ENCODE measurements at places on chromosomes 3 and 15. TPM values are rescaled to one million over a fixed set of nuclear protein-coding genes. Genes with fewer than 3 reads are reported as not detected.
A peak's percentile ranks its signal among the peaks of the same experiment; 100 is the strongest.

- no peak for DNase-seq
These were observed 80.5 kb downstream of the TOP2B start for GRCh38 chr3:25584011-25584789.

DNA sequence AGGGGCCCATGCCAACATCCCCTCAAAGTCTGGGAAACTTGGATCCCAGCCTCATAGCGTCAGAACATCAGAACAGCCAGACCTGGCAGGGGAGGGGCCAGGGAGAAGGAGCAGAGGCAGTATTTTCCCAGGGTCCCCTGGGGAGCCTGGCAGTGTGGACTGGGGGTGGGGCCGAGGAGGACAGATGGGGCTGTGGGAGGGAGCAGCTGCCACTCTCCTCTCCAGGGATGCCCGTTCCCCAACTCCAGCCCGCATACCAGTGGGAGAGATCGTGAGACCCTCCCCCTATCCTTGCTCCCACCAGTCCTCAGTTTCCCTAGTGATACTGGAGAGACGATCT is 6.5 kb upstream of the DNAJB8 start:
- no peak for DNase-seq

DNA sequence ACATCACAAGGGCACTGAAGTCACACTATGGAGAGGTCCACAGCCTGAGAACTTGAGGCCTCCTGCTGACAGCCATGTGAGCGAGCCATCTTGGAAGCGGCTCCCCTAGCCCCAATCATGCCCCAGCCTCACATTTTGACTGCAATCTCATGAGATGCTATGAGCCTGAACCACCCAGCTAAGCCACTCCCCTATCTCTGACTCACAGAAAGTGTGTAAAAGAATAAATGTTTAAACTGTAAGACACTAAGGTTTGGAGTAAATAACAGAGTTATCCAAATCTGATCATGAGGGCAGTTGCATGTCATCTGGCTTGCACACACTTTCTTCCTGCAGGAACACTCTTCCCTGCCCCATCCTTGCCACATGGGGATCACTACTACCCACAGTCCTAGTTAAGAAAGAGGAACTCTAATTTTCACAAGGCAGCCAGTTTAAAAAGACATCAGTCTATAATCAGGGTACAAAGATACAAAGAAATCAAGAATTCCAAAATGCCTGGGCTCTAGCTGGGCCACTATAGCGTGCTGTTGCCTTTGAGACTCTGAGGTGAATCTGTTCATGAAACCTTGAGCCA is 494.2 kb downstream of the FOXP1 start:
- no peak for DNase-seq

DNA sequence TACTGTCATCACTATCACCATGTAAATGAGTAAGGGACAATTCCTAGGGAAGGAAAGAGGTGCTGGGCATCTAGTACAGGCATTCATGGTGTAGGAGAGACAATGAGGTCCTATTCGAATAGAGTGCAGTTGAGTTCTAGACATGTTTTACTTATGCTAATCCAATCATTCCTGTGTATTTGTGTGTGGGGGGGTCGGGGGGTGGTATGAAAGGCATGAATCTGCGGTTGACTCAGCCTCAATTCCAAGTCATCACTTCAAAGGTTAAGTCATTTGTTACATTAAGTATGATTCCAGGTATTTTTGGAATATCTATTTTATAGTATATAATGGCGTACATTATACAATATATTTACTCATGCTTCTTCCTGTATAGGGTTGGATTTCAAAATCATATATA is 163.1 kb upstream of the GALNT15 start:
- no peak for DNase-seq

GRCh38 chr3:115252679-115253078 is 105.6 kb upstream of the ZBTB20 start:
- no peak for DNase-seq

DNA sequence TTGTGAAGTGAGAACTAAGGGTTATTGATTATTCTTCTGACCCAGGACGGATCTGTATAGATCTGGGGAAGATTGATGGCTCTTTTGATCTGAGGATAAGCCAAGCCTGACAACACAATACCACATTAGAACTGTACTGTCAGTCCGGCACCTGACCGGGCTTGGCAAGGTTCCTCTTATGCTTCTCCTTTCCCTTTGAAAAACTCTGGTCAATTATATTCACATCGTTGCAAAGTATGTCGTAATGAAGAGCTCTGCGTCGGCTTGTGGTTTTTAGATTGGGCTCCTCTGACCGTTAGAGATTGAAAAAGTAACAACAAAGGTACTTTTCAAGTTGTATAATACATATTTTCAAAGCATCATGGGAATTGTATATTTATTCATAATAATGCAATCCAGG is 389.8 kb downstream of the NR2F2 start:
- DNase-seq = no peak

DNA sequence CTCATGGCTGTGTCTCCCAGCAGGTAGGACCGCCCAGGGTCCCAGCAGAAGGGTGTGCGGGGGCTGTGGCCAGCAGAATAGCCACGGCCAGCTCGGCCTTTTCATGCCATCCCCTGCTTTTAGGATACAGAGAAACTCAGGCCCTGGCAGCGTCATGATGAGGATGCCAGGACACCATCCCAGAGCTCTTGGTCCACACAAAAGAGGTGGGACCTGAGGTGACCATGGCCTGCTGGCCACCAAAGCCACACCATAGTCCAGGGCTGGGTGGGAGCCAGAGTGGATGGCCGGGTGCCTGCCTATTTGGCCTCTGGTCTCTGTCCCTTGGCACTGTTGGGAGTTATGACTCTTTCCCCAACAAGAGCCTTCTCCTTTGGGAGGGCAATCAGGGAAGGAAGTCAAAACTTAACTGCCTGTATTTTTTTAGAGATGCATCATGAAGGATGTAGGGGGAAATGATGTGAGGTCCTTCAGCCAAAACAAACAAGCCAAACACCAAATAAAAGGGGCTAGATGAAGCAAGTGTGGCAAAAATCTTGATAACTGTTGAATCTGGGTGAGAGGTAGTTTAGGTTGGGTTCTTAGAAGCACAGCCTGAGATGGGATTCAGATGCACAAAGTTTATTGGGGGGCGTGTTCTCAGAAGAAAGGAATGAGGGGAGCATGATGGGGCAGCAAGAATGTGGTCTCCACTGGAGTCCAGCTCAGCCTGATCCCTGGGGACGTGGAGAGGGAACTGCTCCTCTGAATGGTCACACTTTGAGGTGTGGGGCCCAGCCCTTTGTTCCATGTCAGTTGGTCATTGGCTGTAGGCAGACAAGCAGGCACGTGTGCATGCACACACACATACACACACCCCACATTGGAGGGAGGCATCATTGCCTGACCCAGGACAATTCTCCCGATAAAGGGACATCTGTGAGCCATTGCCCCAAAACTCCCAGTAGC is 33.2 kb downstream of the SMAD6 start:
- DNase-seq = peak; percentile 50

DNA sequence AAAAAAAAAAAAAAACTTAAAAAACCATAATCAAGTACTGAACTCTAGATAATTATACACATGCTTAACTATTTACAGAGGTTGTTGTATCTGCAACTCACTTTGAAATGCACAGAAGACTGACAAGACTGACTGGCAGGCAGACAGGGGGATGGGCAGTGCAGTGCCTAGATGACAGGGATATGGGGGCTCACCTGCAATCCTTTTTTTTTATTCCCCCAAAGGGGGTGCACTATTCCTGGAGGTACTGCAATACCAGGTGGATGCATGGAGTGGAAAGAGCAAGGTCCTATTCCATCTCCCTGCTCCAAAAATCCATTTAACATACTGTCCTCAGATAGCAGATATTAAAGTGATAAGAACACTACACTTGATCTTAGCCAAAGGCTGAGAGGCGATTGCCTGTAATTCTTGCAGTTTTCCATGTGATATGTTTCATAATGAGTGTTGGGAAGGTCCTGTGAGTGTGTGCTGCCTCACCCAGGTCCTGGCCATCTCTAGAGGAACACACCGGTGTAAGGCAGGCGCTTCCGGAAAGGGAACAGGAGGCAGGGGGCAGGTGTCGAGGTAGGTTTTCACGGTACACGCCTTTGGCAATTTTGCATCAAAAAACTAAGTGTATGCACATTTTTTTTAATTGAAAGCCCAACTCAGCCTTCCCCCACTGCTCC is 22.7 kb downstream of the SEC61A1 start:
- DNase-seq = no peak

- DNase-seq = peak; percentile 78
These were observed 9.1 kb upstream of the GNAI2 start for GRCh38 chr3:50226888-50227389.

DNA sequence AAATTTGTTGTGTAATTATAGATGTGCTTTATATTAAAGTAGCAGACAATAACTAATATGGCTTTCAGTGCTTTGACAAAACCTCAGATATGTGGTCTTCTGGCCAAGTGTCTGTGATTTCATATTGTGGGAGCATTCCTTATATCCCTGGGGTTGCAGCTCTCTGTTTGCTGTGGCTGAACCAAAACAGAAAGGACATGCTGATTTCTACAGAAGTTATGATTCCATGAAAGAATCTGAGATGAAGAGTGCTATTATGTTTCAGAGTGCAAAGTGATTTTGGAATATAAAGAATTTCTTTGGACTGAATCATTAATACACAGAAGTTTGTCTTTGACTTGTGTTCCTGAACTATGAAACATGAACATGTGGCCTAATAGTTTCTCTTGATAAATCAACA is 36.5 kb downstream of the CDV3 start:
- no peak for DNase-seq

GRCh38 chr3:138898301-138898700 is 48.6 kb downstream of the FOXL2 start:
- DNase-seq = no peak

- DNase-seq = peak; percentile 21
These were observed 1.6 kb upstream of the KLF15 start for GRCh38 chr3:126358816-126359181.

DNA sequence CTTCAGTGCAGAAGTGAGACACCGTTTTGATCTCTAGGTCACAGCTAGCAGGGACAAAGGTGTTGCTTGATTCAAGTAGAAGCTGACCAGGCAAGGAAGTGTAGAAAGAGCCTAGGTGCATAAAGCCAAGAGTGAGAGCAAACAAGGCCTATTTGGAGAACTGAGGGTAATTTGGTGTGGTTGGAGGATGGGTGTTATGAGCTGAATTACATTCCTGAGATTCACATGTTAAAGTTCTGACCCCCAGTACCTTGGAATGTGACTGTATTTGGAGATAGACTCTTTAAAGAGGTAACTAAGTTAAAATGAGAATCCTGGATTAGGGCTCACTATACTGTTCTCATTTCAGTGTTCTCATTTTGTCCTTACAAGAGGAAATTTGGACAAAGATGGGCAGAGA is 191.3 kb downstream of the ZMAT3 start:
- DNase-seq = no peak

GRCh38 chr3:54988302-54988837 is 60.5 kb upstream of the LRTM1 start:
- DNase-seq = no peak

GRCh38 chr3:124443446-124443845 is 286.8 kb upstream of the UMPS start:
- DNase-seq = no peak

DNA sequence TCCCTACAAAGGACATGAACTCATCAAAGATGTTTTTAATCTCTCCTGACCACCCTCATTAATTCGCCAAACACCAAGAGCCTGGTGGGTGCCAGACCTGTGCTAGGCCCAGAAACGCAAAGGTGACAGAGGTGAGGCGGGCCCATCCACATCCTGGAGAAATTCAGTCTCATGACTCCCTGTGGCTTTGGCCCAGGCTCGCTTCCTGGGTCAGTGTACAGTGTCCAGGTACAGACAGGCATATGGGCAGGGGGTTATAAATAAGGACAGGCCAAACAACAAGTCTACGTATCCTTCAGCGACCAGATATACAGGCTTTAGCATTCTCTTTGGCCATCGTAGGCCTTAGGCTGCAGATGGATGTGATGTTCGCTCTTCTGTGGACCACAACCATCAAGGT is 945 bp upstream of the PLA2G4F start:
- no peak for DNase-seq

DNA sequence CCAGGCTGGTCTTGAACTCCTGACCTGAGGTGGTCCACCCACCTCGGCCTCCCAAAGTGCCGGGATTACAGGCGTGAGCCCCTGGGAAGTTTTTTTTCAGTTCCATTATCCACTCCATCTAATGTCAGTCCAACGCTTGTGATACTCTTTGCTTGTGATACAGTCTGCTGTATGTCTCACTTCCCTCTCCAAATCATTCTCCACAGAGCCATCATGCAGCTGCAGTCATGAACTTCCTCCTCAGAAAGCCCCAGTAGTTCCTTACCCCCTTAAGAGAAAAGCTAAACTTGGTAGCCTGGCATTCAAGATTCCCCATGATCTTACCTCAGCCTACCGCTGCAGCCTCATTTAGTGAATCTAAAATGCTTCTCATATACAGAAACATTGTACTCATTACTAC is 2.3 kb downstream of the ARPC4 start:
- peak; percentile 17 for DNase-seq

DNA sequence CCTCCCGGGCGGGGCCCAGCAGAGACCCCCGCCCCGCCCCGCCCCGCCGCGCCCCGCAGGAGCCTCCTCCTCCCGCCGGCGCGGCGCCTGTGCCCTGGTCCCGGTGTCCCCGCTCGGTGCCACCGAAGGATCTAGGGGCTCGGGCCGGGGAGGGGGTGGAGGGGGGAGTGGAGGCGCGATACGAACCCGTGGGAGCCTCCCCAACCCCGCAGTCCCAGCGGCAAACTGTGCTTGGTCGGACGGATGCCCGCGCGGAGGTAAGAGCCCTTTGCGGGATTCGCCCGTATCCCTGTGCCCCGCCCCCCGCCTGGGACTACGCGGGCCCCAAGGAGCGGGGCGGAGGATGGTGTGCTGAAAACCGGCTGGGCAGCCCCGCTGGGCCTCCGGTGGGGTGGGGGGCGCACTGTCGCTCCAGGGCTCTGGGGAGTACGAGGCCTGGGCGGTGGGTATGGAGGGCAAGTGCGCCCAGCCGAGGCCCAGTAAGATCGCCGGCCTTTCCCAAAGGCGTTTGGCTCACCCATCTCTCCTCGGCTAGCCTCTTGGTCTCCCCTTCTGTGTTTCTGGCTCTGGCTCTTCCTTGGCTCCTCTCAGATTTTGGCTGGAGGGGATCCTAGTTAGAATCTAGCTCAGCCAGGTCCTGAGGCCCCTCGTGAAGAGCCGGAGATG is 65.6 kb upstream of the POLG start:
- DNase-seq = no peak

- DNase-seq = no peak
These were observed 110.6 kb downstream of the GABRB3 start for GRCh38 chr15:26662283-26662682.

Gene EFHB
- 3.0 TPM for total RNA-seq

Gene EXD1
- not detected for total RNA-seq

Gene NEK10
- 3.5 TPM for total RNA-seq

Gene ZIC1
- 0.99 TPM for total RNA-seq

Gene ACVR2B
- 8.2 TPM for total RNA-seq

Gene FHIT
- 4.9 TPM for total RNA-seq

Gene SLC28A2
- not detected for total RNA-seq
